ENCODE measurements at places on chromosomes 5 and 9.

DNA sequence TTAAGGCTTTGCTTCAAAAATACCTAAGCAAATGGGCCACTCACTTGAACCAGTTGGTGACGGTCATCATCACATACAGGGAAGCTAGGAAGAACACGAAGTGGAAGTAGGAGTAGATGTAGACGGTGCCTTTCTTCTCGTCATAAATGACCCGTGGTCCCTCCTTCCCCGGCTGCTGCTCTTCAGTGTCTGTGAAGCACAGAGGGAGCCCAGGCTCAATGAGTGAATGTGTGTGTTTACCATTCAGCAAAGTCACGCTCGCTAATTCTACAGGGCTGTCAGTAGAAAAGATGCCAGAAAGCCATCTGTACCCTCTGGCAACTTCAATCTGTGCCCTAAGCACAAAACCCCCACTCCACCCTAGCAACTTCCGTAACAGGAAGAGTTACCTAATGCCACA, 109.8 kb downstream of the SERINC5 start:
- DNase-seq: no peak

GRCh38 chr5:33401482-33402390, 39.0 kb upstream of the TARS1 start:
- DNase-seq: no peak

- DNase-seq: no peak
Measured at GRCh38 chr9:121736934-121737462, 85.6 kb downstream of the DAB2IP start.

GRCh38 chr9:76904661-76905457, 1.1 kb downstream of the PRUNE2 start:
- DNase-seq: no peak

- no peak for DNase-seq
Measured at GRCh38 chr5:81354093-81354492, 39.8 kb downstream of the ACOT12 start.

DNA sequence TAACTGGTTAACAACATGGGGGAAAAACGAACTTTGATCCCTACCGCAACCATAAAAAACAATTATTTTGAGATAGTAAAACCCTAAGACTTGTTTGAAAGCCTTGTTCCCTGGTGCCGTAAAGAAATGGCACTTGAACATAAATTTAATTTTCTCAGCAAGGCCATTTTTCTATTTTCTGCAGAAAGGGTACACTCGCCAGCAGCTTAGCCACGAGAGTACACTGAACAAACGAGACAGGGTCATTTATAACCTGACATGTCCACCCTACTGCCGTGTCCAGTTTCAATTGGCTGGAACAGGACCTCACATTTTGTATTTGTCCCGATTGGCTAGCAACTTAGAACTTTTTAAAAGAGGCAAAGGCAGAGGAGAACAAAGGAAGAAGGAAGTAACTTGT, 26.8 kb downstream of the FBXW11 start:
- DNase-seq: no peak

DNA sequence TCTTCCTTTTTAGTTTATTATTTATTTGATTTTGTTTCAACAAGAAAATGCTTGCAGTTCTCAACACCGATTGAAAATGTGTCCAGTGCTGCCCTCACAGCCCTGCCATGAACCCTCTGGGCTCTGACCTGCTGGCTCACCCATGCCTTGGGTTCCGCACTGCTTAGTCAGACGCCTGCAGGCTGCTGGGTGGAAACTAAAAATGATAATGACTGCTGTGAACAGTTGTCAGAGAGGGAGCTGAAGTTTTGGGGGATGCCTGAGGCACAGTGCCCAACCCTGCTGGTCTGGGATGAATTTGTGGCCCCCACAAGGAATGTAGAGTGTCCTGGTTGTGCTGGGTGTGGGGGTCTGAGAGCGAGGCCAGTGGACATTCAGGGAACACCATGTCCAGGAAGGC, 22.2 kb upstream of the CFAP157 start:
- DNase-seq: no peak

- DNase-seq: no peak
Measured at GRCh38 chr5:92181656-92182055, 798.5 kb upstream of the ARRDC3 start.
